Mesenchymal stem cell (in vitro differentiated cells and primary cell): ENCODE measurements at places on chromosomes 11 and 22.

DNA sequence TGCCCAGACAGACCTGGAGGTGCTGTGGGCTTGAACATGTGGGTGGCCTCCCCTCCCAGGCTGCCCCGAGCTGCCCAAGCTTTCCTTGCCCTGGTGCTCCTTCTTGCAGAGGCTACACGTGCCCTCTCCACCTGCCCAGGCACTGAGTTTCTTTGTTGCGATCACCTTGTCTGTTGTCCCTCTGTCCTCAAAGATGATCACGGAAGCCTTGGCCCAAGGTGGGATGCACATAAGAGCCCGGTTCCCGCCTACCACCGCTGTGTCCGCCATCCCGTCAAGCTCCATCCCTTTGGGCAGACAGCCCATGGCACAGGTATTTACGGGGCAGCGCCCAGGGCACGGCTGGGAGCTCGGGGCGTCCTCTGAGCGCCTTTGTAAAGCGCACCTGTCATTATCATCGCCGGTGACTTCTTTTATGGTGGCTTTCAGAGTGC is 67.5 kb downstream of the MED15 start:
- H3K27me3 ChIP-seq: no peaks in the 10 kb centered on the region
- no peak for DNase-seq
- peaks cover 25% of the 10 kb centered on the region for H3K4me1 ChIP-seq

DNA sequence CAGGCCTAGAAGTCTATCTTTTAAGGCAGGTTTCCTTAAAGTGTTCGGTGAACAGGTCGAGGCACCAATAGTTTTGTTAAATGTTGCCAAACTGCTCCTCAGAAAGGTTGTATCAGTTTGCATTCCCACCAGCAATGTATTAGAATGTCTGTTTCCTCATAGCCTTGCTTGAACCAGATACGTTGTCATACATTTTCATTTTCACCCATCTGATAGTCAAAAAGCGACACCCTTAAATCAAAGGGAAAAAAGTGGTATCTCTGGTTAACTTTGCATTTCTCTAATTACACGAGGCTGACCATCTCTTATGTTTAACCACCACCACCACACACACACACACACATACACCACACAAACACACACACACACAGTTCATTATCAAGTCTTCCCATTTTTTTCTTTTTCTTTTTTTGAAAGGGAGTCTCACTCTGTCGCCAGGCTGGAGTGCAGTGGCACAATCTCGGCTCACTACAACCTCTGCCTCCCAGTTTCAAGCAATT is 16.3 kb downstream of the PRR14L start:
- H3K36me3 ChIP-seq: peaks cover 9% of the 10 kb centered on the region
- peaks cover 5% of the 10 kb centered on the region for H3K4me1 ChIP-seq
- DNase-seq: no peak
- no peaks in the 10 kb centered on the region for H3K27me3 ChIP-seq

- H3K36me3 ChIP-seq: no peaks in the 10 kb centered on the region
- no peaks in the 10 kb centered on the region for H3K27me3 ChIP-seq
- no peaks in the 10 kb centered on the region for H3K4me1 ChIP-seq
- DNase-seq: no peak
- no peak overlapping the region for H3K27ac ChIP-seq
These were observed 6.0 kb upstream of the OR10A2 start for GRCh38 chr11:6856871-6857270.

DNA sequence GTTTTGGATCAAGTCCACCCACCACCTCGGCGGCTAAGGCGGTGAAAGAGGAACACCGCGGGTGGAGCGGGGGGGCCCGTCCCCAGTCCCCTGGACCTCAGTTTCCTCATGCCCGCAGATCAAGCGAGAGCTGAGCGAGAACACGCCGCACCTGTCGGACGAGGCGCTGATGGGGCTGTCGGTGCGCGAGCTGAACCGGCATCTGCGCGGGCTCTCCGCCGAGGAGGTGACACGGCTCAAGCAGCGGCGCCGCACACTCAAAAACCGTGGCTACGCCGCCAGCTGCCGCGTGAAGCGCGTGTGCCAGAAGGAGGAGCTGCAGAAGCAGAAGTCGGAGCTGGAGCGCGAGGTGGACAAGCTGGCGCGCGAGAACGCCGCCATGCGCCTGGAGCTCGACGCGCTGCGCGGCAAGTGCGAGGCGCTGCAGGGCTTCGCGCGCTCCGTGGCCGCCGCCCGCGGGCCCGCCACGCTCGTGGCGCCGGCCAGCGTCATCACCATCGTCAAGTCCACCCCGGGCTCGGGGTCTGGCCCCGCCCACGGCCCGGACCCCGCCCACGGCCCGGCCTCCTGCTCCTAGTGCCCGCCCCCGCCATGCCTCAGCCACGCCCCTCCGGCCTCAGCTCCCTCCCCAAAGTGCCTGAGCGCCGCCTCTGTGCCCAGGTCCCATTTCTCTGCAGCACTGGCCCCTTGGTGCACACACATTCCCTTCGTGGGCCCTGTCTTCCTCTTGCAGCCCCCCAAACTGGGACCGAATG is 12.7 kb downstream of the MAFF start:
- no peak overlapping the region for H3K27ac ChIP-seq
- peak; percentile 61 for DNase-seq

- no peak overlapping the region for H3K4me3 ChIP-seq
- H3K27me3 ChIP-seq: no peaks in the 10 kb centered on the region
- peaks cover 4% of the 10 kb centered on the region for H3K4me1 ChIP-seq
- H3K27ac ChIP-seq: no peak overlapping the region
- no peak for DNase-seq
These were observed 107.4 kb downstream of the KCNQ1 start for GRCh38 chr11:2552210-2552609.

DNA sequence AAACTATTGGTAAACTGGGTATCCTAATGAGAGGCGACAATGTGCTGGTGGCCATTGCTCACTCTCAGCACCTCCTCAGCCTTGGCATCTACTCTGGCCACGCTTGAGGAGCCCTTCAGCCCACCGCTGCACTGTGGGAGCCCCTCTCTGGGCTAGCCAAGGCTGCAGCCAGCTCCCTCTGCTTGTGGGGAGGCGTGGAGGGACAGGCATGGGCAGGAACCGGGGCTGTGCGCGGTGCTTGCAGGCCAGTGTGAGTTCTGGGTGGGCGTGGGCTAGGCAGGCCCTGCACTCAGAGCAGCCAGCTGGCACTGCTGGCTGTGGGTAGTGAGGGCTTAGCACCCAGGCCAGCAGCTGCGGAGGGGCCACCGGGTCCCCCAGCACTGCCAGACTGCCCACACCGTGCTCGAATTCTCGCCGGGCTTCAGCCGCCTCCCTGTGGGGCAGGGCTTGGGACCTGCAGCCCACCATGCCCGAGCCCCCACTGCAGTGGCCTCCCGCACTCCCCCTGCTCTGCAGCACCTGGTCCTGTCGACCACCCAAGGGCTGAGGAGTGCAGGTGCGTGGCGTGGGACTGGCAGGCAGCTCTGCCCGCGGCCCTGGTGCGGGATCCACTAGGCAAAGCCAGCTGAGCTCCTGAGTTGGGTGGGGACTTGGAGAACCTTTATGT is 575.9 kb upstream of the ANO3 start:
- no peak for DNase-seq
- peaks cover 3% of the 10 kb centered on the region for H3K36me3 ChIP-seq
- peaks cover 5% of the 10 kb centered on the region for H3K4me1 ChIP-seq
- H3K27ac ChIP-seq: no peak overlapping the region

DNA sequence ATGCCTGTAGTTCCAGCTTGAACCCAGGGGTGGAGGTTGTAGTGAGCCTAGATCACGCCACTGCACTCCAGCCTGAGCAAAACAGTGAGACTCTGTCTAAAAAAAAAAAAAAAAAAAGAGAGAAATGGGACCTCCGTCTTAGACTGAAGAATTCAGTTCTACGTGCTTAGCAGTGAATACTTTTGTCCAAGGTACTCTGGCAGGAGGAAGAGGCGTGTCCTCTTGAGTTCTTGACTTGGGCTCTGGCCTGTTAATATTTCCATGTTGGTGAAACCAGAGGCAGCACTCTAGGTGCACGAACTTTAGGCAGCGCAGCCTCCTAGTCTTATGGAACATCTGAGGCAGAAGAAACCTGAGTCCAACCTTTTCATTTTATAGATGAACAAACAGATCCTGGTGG is 2.4 kb downstream of the HMBS start:
- no peak overlapping the region for H3K27ac ChIP-seq
- no peak overlapping the region for H3K4me3 ChIP-seq
- H3K36me3 ChIP-seq: peaks cover 22% of the 10 kb centered on the region
- DNase-seq: no peak

GRCh38 chr11:11451501-11452005 is 98.5 kb upstream of the CSNK2A3 start:
- no peaks in the 10 kb centered on the region for H3K36me3 ChIP-seq
- H3K4me1 ChIP-seq: peaks cover 3% of the 10 kb centered on the region
- H3K27me3 ChIP-seq: peaks cover 57% of the 10 kb centered on the region
- no peak overlapping the region for H3K4me3 ChIP-seq
- DNase-seq: no peak

GRCh38 chr22:19223617-19224016 is 45.1 kb upstream of the SLC25A1 start:
- H3K27ac ChIP-seq: no peak overlapping the region
- no peak for DNase-seq
- H3K4me3 ChIP-seq: no peak overlapping the region
- peaks cover 67% of the 10 kb centered on the region for H3K36me3 ChIP-seq

GRCh38 chr22:17403906-17404305 is 34.6 kb downstream of the CECR2 start:
- H3K36me3 ChIP-seq: no peaks in the 10 kb centered on the region
- H3K27me3 ChIP-seq: peaks cover 10% of the 10 kb centered on the region
- no peak overlapping the region for H3K4me3 ChIP-seq
- H3K4me1 ChIP-seq: no peaks in the 10 kb centered on the region

- no peaks in the 10 kb centered on the region for H3K27me3 ChIP-seq
- no peaks in the 10 kb centered on the region for H3K4me1 ChIP-seq
- no peak overlapping the region for H3K4me3 ChIP-seq
These were observed 412.2 kb downstream of the LRRC4C start for GRCh38 chr11:41047229-41047628.

DNA sequence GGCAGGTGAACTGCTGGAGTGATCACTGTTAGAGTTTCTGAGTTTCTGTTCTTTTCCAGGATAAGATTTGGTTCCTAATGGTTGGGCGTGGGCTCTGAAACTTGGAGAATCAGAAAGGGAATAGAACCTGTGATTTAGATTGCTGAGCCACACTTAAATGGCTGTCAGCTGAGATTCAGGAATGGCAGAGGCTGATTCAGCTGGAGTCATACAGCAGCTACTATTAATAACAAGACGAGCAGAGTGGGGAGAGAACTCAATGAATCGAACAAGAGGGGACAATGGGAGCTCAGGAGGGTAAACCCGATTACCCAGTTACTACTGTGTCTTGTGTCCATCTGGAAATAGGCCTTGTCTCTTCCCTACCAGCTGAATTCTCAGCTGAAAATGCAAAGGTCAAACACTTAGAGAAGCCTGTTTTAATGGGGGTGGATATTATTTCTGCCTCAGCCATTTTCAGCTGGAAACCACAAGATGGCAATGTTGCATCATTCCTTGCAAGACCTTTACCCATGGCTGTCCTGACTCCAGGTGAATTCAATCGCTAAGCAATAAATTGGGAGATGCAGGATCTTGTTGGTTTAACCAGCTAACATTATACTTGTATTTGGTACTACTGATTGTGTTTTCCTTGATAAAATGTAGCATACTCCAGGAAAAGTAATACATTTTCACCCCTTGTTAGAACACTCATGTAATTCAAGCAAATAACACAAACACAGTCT is 104.5 kb upstream of the RAG2 start:
- H3K27ac ChIP-seq: no peak overlapping the region
- peaks cover 19% of the 10 kb centered on the region for H3K27me3 ChIP-seq
- no peaks in the 10 kb centered on the region for H3K36me3 ChIP-seq

GRCh38 chr11:14612694-14613093 is 30.9 kb upstream of the PDE3B start:
- H3K27me3 ChIP-seq: no peaks in the 10 kb centered on the region
- H3K4me1 ChIP-seq: no peaks in the 10 kb centered on the region
- H3K36me3 ChIP-seq: no peaks in the 10 kb centered on the region
- no peak overlapping the region for H3K4me3 ChIP-seq
- H3K27ac ChIP-seq: no peak overlapping the region

GRCh38 chr11:48096588-48097525 is 116.5 kb downstream of the PTPRJ start:
- H3K4me3 ChIP-seq: no peak overlapping the region
- peaks cover 30% of the 10 kb centered on the region for H3K4me1 ChIP-seq
- H3K27me3 ChIP-seq: no peaks in the 10 kb centered on the region
- no peak overlapping the region for H3K27ac ChIP-seq
- no peak for DNase-seq

DNA sequence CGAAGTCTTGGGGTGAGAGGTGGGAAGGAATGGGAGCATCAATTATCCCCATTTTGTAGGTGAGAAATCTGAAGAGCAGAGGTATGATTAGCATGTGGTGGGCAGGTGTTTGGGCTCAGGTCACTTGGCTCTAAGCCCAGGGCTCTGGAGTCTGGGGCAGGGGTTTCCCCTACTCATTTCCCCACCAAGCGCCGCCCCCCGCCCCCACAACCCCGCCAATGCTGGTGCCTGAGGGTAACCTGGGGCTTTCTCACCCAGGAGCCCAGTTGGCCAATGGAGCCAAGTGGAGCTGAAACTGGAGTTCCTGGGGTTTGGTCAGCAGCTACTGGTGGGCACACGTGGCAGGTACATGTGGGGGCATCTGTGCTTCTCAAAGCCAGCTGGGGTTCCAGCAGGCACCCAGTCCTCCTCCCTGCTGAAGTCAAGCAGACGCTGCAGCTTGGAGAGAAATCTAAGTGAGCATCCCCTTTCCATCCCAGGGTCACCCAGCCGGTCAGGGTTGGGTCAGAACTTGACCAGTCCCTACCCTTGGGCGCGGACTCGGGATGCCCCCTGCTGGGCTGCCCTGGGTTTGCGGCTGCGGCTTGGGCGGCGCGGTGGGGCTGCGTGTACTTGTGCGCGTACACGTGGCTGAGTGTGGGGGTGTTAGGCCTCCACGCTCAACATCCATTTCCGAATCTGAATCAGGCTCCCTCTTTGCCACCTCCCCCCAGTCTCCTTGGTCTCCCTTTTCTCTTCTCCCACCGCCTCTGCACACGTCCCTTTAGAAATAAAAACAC is 1.7 kb upstream of the CHRM1 start:
- H3K36me3 ChIP-seq: no peaks in the 10 kb centered on the region
- H3K4me1 ChIP-seq: peaks cover 29% of the 10 kb centered on the region
- H3K27me3 ChIP-seq: peaks cover 84% of the 10 kb centered on the region
- DNase-seq: no peak
- no peak overlapping the region for H3K4me3 ChIP-seq
- H3K27ac ChIP-seq: no peak overlapping the region
